ENCODE measurements at places on chromosomes 4 and X. TPM values are rescaled to one million over a fixed set of nuclear protein-coding genes. Genes with fewer than 3 reads are reported as not detected.

KCNE5 gene
- 0.53 TPM for total RNA-seq

CCKAR gene
- total RNA-seq, result 16.8 TPM

SLC2A9 gene
- not detected for total RNA-seq

- no peak for DNase-seq
Measured at GRCh38 chrX:135536877-135537276, 16.4 kb downstream of the INTS6L start.

DNA sequence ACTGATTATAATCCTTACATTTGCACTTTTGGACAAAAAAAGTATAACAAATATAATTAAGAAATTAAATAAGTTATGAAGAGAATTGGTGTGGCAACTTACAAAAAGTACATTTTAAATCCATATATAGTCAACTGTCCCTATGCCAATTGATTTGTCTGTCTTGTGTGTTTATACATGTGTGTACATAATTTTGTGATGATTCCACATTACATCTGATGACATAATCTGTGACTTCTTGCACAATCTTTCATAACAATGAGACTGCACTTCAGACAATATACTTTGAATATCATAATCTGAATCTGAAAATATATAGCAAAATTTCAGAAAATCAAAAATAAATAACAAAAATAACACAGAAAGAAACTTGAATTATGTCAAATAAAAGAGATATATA, 953.4 kb downstream of the FAT4 start:
- no peak for DNase-seq

DNA sequence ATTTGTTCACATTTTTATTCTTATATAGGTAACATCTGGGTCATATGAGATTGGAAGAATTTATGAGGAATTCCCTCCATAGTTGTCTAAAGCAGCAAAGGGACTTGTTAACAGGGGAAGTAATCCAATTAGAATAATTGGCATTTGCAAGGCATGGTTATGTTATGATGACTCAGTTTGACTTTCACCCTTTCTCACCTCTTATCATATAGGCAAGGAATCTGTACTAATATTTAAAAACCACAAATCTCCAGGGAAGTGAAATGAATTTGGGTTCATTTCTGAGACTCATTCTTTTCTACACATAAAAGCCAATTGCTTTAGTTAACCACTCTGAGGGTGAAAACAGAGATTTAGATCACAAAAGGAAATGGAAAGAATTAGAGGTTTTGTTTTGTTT, 281.5 kb upstream of the DKK2 start:
- DNase-seq, result no peak

DNA sequence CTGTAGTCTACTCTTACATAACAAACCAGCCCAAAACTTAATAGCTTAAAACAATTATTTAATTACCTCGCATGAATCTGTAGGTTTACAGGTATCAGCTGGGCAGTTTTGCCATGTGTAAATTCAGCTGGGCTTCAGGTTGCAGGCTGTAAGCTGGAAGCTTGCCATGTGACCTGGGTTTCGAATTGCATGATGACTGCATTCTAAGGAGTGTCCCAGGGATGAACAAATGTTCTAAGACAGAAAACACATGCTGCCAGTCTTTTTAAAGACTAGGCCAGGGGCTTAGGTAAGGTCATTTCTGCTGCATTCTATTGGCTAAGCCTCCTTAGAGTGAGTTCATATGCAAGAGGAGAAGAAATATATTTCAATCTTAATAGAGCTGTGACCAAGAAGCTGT, 44.8 kb downstream of the GRIA2 start:
- DNase-seq, result no peak

GRCh38 chr4:106773076-106773905, 262.8 kb downstream of the DKK2 start:
- no peak for DNase-seq

Data from MG63 (cell line).